Fibroblast of skin of right quadriceps (primary cell): ENCODE measurements at places on chromosomes 7 and 10.

DNA sequence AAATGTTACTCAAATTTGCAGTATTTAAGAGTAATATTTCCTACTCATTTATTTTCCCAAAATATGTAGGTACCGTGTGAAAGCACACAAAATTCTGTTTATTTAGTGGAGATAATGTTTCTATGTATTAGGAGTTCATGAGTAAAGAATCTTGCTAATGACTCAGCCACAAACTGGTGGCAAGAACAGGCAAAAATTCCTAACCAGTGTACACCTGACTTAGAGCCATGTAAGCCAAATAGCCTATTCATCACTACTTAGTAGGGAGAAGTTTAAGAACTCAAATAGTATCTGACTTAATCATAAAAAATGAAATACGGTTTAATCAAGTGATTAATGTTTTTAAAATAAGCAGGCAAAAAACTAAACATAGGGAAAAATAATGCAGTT, 169.0 kb downstream of the SRPK2 start:
- DNase-seq = peak; percentile 58

- DNase-seq = no peak
Measured at GRCh38 chr7:20796500-20796899, 9.8 kb upstream of the SP8 start.

DNA sequence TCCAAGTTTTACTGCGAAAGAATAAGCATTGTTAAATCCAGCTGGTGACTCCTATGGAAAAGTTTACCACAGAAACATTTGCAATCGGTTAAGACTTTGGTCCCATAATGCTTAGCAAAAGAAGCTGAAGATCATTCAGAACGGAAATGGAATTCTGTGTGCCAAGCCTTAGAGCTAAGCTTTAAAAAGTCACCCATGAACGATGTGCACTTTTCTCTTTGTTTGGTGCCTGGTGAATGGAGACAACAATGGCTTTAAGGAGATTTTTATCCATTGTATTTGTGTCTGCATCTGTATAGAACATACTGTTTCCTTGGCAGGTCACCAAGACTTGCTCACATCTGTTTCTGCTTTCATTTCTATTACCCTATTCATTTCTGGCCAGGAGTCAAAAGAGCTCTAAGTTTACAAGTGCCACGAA, 26.3 kb upstream of the COL1A2 start:
- DNase-seq = peak; percentile 92

DNA sequence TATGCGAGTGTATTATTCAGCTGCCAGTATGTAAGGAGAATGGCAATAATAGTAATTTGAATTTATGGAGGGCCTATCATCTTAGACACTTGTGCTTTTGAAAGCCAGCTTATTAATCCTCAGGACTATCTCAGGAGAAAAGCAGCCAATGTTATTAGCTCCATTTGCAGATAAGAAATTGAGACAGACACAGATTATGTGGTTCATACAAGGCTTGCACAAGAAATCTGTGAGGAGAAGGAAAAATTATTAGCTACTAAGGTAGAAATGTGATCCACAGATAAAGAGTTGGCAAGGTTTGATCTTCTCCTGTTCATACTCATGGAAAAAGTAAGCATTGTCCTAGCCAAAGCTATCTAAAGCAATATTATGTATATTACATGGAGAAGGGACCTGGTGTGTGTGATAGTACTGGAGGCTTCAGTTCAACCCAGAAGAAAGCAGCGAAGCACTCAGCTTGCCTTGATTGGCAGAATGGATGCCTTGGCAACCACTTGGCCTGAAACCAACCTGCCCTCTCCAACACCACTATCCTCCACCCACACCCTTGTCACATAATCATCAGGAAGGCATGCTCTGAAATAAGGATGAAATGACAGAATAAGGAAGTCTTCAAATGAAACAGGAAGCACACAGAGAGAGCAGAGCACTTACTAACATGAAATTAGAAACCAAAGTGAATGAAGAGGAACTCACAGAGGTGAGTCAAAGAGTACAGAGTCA, 18.0 kb downstream of the MACC1 start:
- DNase-seq = peak; percentile 68

DNA sequence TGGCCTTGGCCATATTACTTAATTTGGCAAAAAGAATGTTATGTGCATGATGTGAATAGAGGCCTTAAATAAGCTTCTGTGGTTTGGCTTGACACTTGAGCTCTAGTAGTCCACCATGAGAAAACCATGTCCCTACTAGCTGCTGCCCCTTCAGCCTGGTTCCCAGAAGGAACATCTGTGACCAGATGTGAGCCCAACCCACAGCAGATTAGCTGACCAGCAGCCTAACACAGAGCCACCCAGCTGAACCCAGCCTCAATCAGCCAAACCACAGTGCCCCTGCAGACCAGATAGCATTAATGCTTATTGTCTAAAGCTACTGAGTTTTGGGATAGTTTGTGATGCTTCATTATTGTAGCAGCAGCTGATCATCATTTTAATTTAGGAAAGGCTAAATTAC, 16.6 kb downstream of the JAZF1 start:
- DNase-seq = peak; percentile 64
